HTR-8/SVneo (cell line): ENCODE measurements at places on chromosomes 7 and 10.

DNA sequence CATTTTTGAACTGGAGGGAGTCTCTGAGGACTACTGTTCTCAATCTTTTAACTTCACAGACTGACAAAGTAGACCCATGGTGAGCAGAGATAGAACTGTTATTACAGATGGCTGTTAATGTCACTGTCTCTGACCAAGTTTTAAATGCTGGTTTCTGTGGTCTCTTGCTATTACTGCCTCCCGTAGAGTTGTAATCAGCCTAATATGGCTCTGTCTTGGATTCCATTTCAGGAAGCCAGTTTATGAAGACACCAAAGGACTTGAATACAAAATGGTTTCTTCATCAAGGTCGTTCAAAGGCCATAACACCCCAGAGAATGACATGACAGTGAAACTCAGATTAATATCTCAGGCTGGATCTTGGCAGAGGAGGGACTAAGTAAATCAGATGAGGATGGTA lies 3.9 kb downstream of the SFRP4 start:
- no peak for DNase-seq

DNA sequence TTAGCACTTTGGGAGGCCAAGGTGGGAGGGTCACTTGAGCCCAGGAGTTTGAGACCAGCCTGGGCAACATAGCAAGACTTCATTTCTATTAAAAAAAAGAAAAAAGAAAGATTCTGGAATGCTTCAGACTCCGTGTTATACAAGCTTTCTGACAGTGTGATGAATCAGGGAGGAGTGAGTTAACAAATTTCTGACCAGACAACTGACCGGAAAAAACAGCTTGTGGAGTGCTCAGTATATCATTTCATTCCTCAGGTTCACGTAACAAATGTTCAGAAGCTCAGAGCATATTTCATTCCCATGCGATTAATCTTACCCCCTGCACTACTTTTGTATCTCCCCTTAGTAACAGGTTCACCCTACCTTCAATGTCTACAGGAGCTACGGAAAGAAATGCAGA lies 28.6 kb upstream of the TNPO3 start:
- no peak for DNase-seq

- no peak for DNase-seq
These were observed 34.7 kb upstream of the CALN1 start for GRCh38 chr7:72446591-72447462.

DNA sequence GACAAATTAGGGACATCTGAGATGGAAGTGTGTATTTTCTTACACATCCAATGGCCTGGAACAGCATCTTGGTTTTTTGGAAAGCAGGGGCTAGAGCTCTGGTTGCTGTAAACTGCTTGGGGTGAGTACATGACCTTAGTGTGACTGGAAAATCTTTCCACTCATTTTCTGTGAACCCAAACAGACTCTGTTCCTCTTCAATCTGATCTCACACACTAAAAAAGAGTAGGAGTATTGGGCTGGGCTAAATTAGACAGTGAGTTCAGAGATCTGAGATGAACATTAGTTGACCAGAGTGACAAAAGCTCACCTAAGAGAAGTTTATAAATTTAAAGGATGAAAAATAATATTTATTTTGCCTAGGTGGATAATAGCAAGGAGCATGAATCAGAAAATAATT lies 59.2 kb downstream of the OR13A1 start:
- no peak for DNase-seq

- DNase-seq, result no peak
These were observed at the start of gene GRID1 for GRCh38 chr10:86366033-86366901. Gene GRID1 (minus strand): TSS chr10:86366795.

- no peak for DNase-seq
These were observed 87.5 kb downstream of the ANKRD7 start for GRCh38 chr7:118312051-118312450.

DNA sequence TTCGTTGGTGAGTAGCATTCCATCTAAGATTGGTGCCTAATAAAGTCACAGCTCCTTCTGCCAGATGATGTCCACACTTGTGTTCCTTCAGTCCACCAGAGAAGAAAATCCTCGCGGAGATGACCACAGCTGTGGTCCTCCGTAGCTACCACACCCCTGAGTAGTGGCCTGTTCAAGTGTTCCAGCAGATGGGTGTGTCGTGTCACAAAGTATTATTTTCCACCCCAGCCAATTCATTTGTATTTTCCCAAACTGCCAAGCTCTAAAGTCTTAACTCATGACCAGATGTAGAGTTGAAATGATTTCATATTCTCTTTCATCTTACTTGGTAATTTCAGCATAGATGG lies 251.3 kb upstream of the TCF7L2 start:
- no peak for DNase-seq

DNA sequence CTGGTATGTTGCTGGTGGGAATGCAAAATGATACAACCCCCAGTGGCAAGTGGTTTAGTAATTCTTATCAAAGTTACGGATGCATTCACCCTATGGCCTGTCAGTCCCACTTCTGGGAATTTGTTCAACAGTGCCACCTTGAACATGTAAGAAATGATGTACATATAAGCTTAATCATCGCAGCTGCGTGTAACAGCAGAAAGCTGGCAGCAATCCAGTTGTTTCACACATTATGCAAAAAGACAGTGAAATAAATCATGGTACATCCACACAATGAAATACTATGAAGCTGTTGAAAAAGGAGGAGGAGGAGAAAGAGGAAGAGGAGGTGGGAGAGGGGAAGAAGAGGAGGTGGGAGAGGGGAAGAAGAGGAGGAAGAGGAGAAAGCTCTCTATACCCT lies 76.2 kb upstream of the MYL10 start:
- DNase-seq, result no peak

- no peak for DNase-seq
These were observed 50.5 kb downstream of the MRC1 start for GRCh38 chr10:17859492-17860156.

- DNase-seq, result no peak
These were observed 44.4 kb downstream of the PARP12 start for GRCh38 chr7:140018125-140019043.
